ENCODE measurements at places on chromosomes 5 and 9.

GRCh38 chr5:74952406-74952805, 86.2 kb upstream of the FAM169A start:
- DNase-seq = no peak

DNA sequence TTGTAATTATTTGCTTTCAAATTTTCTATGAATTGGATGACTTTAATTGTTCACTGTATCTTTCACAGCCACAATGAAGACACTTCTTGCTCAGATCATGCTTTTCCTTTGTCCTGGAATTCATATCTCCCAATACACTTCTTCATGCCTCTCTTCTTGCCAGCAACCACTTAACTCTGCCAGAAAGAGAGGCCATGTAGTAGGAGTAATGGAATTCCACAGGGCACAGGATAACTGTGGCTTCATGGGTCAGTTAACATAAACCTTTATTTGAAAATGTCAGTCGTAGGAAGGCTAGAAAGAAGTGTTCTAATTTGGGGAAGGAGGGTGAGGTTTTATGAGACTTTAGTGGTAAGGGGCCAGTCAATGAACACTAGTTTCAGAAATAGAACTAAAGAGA, 190.3 kb downstream of the TMEM167A start:
- DNase-seq = no peak

- no peak for DNase-seq
These were observed 28.4 kb downstream of the ZFP62 start for GRCh38 chr5:180832638-180833068.

GRCh38 chr9:100408546-100409175, 18.3 kb upstream of the MSANTD3 start:
- DNase-seq = no peak

GRCh38 chr5:178941361-178941760, 363 bp downstream of the ZNF454 start:
- no peak for DNase-seq

DNA sequence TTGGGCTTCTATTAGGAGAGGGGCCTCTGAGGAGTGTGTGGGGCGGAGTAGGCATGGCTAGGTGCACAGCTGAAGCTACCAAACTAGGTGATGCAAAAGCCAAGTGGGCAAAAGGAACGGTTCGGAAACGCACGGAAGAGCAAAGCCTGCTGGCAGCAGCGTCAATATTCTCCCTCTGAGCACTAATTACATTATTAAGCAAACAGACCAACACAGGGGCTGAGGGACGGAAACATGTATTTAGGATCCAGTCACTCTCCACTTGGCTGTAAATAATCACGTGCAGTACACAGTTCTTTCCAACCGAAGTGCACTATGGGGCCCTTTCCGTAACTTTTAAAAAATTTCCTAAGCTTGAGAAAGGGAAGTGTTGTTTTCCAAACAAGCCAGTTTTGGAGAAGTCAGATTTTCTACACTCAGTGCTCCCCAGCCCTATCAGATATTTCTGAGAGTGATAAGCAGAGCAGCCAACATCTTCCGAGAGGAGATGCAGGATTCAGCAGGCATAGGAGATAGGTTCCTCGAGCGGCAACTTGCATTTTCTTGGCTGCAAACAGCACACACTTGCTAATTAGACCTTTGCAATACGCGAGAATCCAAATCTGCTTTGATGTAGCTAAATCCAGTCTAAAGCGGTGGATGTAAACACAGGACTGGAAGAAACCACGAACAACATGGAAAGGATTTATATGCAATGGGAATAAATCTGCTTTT, 217.2 kb upstream of the TBCA start:
- DNase-seq = no peak

- DNase-seq = no peak
These were observed 470.5 kb downstream of the PLK2 start for GRCh38 chr5:57989378-57989777.

GRCh38 chr9:110996436-110997220, 41.6 kb downstream of the LPAR1 start:
- no peak for DNase-seq

DNA sequence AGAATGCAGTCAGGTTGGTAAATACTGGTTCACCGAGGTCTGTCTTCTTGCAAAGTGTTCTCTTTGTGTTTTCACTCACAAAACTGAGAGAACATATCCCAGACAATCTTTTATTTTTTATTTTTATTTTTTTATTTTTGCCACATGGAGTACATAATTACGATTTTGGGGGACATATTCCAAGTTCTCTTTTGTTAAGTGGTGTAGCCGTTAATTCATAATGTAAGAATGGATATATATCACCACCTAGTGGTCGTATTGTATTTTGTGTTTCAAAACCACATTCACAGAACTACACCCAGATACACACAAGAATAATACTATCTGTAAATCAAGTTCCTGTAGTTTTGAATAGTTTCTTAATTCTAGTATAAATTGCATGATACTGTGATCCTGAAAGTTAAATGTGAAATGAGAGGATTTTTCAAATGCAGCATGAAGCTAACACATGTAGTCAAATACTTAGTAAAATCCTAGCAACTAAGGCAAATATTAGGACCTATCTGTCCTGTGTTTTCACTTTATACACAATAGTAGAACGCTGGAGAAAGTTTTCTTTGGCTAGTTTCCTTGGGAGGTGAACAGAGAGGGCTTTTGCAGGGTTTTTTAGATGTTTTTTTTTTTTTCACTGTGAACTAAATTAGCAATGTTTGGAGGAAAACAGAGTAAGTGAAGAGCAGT, 92.7 kb downstream of the VCAN start:
- no peak for DNase-seq

Data from thoracic aorta (tissue), 2 donors.